ENCODE measurements at places on chromosomes 11 and 22. TPM values are rescaled to one million over a fixed set of nuclear protein-coding genes. Genes with fewer than 3 reads are reported as not detected.

SLC35C1 gene
- total RNA-seq = 4.3 TPM

OR4D6 gene
- total RNA-seq = not detected

MMP11 gene
- total RNA-seq = 1.4 TPM

SCUBE1 gene
- total RNA-seq = not detected

CNTN5 gene
- not detected for total RNA-seq

TRIM66 gene
- total RNA-seq = 5.0 TPM

LBHD1 gene
- 1.4 TPM for total RNA-seq

GRCh38 chr11:128354476-128354875 is 232.9 kb downstream of the ETS1 start:
- peaks cover 9% of the 10 kb centered on the region for H3K4me1 ChIP-seq
- H3K27ac ChIP-seq = no peak overlapping the region
- no peaks in the 10 kb centered on the region for H3K36me3 ChIP-seq
- peak; percentile 58 for DNase-seq
- no peak overlapping the region for H3K4me3 ChIP-seq

GRCh38 chr11:117127171-117127901 is 16.8 kb upstream of the PAFAH1B2 start:
- H3K4me3 ChIP-seq = no peak overlapping the region
- peaks cover 24% of the 10 kb centered on the region for H3K27me3 ChIP-seq
- no peak for DNase-seq
- H3K36me3 ChIP-seq = no peaks in the 10 kb centered on the region
- peaks cover 2% of the 10 kb centered on the region for H3K4me1 ChIP-seq

DNA sequence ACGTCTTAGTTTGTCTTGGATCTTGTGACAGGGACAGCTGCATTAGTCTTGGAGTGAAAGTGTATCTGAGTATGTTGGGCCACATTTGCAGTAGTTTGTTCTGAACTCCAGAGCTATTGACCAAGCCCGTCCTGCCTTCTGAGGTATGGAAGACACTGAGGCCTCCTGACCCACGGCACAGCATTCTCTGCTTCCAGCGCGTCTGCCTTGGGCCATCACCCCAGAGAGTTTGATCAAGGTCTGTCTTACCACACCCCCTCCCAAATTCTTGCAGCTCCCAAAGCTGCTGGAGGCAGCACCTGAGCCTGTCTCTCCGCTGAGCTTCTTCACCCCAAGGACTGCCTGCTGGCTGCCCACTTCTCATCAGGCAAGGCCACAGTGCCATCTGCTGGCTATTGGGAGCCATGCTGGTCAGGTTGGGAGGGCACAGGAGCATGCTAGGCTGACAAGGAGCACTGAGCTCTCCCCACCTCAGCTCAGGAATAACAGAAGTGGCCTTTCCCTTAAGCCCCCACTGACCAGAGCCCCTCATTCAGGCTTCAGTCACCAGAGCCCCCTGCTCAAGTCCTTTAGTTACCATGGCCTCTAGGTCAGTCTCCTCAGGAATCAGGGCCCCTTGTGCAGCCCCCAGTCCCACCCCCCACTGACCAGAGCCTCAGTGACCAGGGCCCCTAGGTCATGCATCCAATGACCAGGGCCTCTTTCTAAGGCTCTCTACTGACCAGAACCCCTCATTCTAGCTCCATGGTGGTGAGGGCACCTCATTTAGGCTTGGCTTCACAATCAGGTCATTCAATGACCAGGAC is 27.2 kb upstream of the SMPD1 start:
- H3K36me3 ChIP-seq = no peaks in the 10 kb centered on the region
- no peak overlapping the region for H3K4me3 ChIP-seq
- 0 out of 2 replicates have a peak, but pooled peaks cover 2% of the 10 kb centered on the region for H3K4me1 ChIP-seq
- DNase-seq = peak; percentile 77
- H3K27ac ChIP-seq = no peak overlapping the region
- peaks cover 3% of the 10 kb centered on the region for H3K27me3 ChIP-seq

- no peak for DNase-seq
- H3K4me1 ChIP-seq = no peaks in the 10 kb centered on the region
- H3K27me3 ChIP-seq = no peaks in the 10 kb centered on the region
- H3K4me3 ChIP-seq = no peak overlapping the region
- H3K27ac ChIP-seq = no peak overlapping the region
Measured at GRCh38 chr11:6629573-6629891, 10.3 kb upstream of the TPP1 start.

DNA sequence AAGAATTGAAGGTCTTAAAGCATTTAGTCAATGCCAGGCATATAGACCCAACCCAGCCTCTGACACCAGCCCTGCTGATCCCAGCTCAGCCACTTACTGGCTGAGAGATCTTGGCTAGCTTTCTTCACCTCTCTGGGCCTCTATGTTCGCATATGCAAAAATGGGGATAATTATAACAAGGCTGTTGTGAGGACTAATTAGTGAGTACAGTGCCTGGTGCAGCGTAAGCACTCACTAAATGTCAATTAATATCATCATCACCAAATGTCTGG is 10.5 kb downstream of the CHST1 start:
- no peak for DNase-seq
- no peaks in the 10 kb centered on the region for H3K36me3 ChIP-seq
- H3K27me3 ChIP-seq = peaks cover 1% of the 10 kb centered on the region
- H3K4me3 ChIP-seq = no peak overlapping the region

DNA sequence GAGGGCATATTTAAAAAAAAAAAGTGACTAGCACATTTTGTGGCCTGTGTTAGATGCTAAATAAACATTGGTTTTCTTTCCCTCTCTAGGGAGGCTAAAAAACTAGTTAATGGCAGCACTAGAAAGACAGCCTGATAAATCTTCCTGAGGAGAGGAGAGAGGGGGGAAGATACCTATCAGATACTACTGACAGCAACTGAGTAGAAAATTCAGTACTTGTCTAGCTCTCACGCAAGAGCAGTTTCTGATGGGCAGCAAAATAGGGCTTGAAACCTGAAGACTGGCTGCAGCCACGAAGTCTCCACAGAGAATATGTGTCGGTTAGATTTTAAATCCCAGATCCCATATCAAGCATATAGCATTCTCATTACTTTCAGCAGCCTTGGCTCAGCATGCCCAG is 388.2 kb downstream of the KCNA4 start:
- H3K27ac ChIP-seq = no peak overlapping the region
- H3K4me1 ChIP-seq = no peaks in the 10 kb centered on the region
- no peaks in the 10 kb centered on the region for H3K27me3 ChIP-seq
- DNase-seq = no peak

GRCh38 chr11:78451371-78452150 is 33.9 kb upstream of the GAB2 start:
- no peaks in the 10 kb centered on the region for H3K36me3 ChIP-seq
- H3K27ac ChIP-seq = no peak overlapping the region
- no peak overlapping the region for H3K4me3 ChIP-seq
- no peaks in the 10 kb centered on the region for H3K4me1 ChIP-seq
- DNase-seq = no peak

DNA sequence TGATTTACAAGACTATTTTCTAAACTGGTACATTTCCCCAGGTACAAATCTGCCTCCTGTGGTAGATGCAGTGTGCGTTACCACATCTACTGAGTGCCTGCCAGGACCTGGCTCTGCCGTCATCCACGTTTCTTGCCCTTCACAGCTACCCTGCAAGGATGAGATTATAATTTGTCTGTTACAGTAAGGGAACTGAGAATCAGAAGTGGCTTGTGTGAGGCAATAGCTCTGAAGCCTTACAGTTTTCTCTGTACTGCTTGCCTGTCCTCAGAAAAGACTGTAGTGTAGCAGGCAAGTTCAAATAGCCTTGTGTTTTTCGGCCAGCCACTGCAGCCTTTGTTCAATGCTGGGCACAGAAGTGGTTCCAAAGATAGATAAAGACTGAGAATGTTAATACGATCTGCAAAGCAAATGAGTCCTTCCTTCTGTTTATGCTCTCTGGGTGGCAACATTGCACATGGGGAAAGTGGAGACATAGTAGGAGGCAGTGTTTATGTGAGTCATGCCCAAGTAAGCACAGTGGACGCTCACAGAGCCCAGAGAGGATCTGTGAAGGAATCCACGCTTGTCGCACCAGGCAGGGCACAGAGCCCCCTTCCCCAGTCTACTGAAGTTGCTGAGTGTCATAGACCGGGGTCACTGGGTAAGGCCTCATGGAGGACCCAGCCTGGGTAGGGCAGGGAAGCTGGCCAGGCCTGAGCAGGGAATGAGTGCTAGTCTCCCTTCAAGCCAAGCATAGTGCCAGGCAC is 49.1 kb downstream of the MICAL2 start:
- H3K27ac ChIP-seq = peak overlapping the region; percentile 83
- no peaks in the 10 kb centered on the region for H3K27me3 ChIP-seq

GRCh38 chr11:130601141-130601540 is 152.7 kb downstream of the ADAMTS15 start:
- H3K27ac ChIP-seq = peak overlapping the region; percentile 83
- H3K27me3 ChIP-seq = no peaks in the 10 kb centered on the region
- DNase-seq = peak; percentile 90
- H3K4me1 ChIP-seq = peaks cover 13% of the 10 kb centered on the region
- no peak overlapping the region for H3K4me3 ChIP-seq
- H3K36me3 ChIP-seq = no peaks in the 10 kb centered on the region

DNA sequence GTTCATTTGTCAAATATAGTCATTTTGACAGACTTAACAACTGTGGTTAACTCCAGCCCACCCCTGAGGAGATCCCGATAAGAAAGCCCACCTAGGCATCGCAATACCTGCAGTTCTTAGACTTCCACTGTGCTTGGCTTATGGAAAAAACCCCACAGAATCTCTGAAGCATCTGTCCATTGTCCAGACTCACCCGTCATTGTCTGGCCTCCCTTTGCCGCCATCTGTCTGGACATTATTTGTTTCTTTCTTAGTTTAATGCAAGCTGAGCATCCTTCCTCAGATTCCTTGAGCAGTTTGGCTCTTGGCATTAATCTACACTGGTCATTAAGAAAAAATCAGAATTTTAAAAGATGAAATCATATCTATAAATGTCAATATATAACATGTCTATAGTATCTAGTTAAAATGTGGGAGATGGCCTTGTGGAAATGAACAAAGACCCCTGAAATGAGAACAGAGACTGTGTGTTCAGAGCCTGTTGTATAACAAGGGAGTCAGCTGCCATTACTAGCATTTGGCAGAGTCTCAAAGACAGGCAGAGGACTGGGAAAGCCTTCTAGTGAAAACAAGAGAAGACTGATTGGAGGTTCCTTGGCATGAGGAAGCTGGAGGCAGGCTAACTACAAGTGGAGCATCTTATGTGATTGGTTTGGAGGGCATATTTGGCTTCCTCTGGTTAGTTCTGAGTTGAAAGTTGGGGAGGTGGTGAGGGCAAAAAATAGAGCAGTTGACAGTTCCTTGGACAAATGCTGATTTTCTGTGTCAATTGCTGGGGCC is 80.4 kb downstream of the SPON1 start:
- peaks cover 12% of the 10 kb centered on the region for H3K27me3 ChIP-seq
- H3K4me3 ChIP-seq = no peak overlapping the region
- H3K36me3 ChIP-seq = no peaks in the 10 kb centered on the region

DNA sequence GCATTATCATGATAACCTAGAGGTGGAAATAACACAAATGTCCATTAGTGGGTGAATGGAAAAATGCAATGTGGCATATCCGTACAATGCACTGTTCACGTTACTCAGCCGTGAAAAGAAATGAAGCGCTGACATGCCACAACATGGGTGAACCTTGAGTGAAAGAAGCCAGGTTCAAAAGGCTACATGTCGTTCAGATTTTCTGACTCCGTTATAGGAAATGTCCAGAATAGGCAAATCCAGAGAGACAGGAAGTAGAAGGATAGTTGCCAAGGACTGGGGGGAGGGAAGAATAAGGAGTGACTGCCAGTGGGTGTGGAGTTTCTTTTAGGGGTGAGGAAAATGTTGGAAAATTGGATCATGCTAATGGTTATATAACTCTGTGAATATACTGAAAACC is 133.8 kb downstream of the ATXN10 start:
- H3K27ac ChIP-seq = no peak overlapping the region
- H3K4me3 ChIP-seq = no peak overlapping the region
- peaks cover 12% of the 10 kb centered on the region for H3K36me3 ChIP-seq
- DNase-seq = no peak
- H3K4me1 ChIP-seq = peaks cover 11% of the 10 kb centered on the region

DNA sequence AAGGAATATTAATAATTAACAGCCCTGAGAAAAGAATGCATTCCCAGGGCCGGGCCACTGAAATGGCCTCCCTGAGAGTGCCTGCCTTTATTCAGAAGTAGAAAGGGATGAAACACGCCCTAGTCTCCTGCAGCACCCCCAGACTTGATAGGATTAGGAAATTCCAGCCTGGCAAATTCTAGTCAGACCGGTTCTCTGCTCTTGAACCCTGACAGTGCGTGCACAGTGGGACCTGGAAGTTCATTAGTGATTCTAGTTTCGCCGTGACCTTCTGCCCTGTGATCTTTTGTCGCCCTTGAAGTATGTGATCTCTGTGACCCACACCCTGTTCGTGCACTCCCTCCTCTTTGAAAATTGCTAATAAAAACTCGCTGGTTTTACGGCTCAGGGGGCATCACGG is 2.1 kb upstream of the GSTP1 start:
- H3K36me3 ChIP-seq = peaks cover 15% of the 10 kb centered on the region
- H3K27ac ChIP-seq = no peak overlapping the region
- peaks cover 14% of the 10 kb centered on the region for H3K4me1 ChIP-seq
- peaks cover 26% of the 10 kb centered on the region for H3K27me3 ChIP-seq
- DNase-seq = no peak
- H3K4me3 ChIP-seq = no peak overlapping the region

- no peak for DNase-seq
- no peak overlapping the region for H3K27ac ChIP-seq
- H3K36me3 ChIP-seq = no peaks in the 10 kb centered on the region
- H3K27me3 ChIP-seq = peaks cover 2% of the 10 kb centered on the region
Measured at GRCh38 chr22:47207387-47207786, 444.9 kb downstream of the TBC1D22A start.

DNA sequence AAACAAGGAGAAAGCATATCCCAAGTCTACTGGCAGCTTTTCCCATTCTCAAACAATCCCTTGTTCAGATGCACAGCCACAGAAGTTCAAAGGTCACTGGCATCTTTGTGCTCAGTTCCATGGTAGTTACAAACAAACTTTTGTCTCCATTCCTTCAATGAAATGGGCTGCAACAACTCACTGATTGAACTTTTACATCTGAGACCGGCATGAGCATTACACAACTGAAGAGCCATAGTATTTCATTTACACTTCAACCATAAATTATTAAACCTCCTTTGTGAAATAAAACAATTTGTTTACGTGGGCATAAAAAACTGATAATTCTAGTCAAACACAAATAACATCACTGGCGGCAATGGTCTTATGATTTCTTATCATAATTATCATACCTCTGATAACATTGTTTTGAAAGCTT is 67.8 kb upstream of the ARHGAP32 start:
- peaks cover 2% of the 10 kb centered on the region for H3K4me1 ChIP-seq
- H3K27ac ChIP-seq = no peak overlapping the region
- no peaks in the 10 kb centered on the region for H3K27me3 ChIP-seq
- DNase-seq = no peak
- H3K4me3 ChIP-seq = no peak overlapping the region

DNA sequence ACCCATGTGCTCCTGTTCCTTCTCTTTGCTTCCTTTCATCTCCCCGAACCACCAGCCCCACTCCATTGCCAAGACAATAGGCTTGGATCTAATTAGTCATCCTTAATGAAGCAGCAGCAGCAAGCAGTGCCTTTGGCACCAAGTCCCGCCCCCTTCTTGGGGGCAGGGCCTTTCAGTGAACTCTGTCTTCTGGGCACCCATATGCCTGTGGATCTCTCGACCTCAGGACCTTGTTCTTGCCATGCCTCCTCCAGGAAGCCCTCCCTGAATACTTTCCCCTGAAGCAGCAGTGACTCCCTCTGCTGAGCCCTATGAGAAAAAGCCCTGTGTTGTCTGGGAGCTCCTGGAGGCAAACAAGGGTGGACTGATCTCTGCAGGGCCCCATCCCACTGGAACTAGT is 32.1 kb downstream of the ARHGEF17 start:
- H3K27ac ChIP-seq = no peak overlapping the region
- H3K36me3 ChIP-seq = peaks cover 6% of the 10 kb centered on the region
- H3K4me3 ChIP-seq = no peak overlapping the region
- H3K4me1 ChIP-seq = peaks cover 22% of the 10 kb centered on the region
- no peaks in the 10 kb centered on the region for H3K27me3 ChIP-seq

GRCh38 chr11:36048496-36049247 is 104.8 kb downstream of the LDLRAD3 start:
- DNase-seq = peak; percentile 46
- no peak overlapping the region for H3K4me3 ChIP-seq
- no peaks in the 10 kb centered on the region for H3K27me3 ChIP-seq
- H3K27ac ChIP-seq = no peak overlapping the region
